ENCODE measurements at places on chromosomes 4 and X.

DNA sequence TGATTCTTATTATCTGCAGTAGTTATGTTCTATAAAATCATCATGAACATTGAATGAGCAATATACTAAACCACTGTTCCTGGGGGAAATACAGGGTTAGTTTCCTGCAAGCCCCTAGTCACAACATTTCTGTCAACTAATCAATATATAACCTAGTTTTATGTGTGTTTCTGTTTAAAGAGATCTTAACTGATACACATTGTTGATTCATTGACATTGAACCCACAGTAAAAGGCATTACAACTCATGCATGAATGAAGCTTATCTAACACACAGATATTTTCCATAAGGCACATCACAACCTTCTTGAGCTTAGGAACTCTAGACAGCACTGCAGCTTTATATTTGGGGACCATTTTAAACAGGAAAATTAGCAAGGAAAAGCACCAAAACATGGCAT, 134.2 kb downstream of the CAMK2D start:
- DNase-seq: no peak

DNA sequence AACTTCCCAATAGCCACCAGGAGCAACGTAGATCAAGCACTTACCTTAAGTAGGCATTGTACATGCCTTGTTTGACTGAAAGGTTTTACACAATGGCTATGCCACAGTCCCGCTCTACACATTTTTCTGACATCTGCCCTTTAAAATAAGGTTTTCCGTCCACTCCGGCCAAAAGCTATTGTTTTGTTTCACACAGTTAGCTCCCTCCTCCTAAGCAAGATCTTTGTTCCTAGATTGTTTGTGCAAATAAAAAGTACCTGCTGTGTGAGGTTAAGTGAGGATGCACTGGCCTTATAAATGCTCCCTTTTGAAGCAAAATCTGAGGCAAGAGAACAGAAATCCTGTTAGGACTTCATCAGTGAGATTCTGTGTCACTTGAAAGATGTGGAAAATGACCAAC, 11.8 kb downstream of the SCD5 start:
- DNase-seq: no peak

- no peak for DNase-seq
Observed at GRCh38 chr4:129326571-129327460, 230.9 kb downstream of the C4orf33 start.

DNA sequence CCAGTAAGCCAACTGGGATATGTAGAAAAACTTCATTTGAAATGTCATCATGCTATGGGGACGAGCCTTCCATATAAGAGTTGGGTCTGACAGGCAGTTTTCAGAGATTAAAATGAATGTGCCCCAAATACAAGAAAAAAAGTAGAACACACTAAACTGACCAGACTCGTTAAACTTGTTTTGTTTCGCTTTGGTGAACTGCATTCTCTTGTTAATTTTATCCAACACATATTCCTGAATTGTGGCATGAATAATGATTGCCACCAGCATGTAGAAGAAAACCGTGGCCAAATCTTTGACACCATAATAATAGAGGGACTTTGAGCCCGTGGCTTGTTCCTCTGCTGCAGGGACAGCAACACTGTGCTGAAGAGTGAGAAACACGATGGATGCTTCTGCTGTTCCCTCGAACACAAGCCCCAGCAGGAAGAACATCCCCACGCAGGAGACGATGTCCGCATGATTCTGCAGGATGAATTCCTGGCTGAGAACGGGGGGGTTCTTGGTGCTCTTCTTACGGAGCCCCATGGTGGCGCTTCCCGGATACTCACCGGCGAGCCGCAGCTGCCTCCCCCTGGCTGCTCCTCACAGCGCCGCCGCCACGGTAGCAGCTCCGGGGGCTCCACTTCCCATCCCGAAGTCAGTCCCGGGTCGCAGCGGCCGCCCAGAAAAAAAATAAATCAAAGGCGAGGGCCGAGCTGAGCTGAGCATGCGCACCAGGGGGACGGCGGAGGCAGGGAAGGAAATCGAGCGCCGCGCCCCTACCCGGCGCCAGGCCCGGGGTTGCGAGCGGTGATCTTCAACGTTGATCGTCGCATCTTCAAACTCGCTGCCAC, at the start of gene TRAM1L1:
TSS of gene TRAM1L1 (minus strand) at position 711 of the 836 bp plus-strand sequence. CDS start at position 528, 183 bp downstream.
- DNase-seq: no peak

DNA sequence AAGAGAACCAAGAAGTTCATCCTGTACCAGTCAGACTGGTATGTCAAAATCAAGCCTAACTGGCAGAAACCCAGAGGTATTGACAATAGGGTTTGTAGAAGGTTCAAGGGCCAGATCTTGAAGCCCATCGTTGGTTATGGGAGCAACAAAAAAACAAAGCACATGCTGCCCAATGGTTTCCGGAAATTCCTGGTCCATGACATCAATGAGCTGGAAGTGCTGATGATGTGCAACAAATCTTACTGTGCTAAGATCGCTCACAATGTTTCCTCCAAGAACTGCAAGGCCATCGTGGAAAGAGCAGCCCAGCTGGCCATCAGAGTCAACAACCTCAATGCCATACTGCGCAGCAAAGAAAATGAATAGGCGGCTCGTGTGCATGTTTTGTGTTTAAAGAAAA, 172.7 kb upstream of the MED14 start:
- DNase-seq: no peak

DNA sequence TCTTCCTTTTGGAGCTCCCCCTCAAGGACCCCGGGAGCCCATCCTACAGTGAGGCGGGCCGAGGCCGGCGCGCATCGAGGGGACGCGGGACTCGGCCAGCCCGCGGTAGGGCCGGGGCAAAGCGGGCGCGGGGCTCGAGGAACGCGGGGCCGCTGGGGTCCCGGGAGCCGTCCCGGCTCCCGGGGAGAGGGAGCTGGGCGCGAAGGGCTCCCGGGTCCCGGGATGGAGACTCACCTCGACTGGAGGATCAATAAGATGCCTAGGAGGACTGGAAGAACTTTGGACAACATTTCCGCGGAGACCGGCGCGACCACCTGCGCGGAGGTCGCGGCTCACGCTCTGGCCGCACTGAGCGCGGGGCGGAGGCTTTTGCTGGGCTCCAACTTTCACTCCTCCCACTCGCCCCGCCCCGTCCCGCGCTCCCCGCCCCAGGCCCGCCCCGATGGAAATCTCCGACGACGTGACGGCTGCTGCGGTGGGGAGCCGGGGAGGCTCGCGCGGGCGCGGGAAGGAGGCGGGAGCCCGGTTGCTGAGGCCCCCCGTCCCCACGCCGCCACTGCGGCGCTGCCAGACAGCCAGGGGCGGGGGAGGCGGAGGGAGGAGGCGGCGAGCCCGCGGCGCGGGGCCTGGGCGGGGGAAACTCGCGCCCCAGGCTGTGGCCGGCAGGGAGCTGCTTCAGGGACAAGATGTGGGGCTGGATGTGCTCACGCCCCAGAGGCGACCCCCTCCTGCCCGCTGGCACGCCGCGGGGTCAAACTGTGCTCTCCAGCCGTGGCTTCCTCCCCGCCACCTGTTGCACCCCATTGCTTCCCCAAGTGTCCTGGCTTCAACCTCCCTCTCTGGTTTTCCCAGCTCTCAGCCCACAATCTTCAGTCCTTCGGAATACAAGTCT, at the start of gene GABRE:
TSS of gene GABRE (minus strand) at position 341 of the 892 bp plus-strand sequence. CDS start at position 290, 51 bp downstream.
- DNase-seq: no peak

- DNase-seq: no peak
Observed at GRCh38 chr4:20075248-20075871, 176.3 kb upstream of the SLIT2 start.

GRCh38 chr4:39042366-39042765, 10.2 kb upstream of the TMEM156 start:
- DNase-seq: no peak

DNA sequence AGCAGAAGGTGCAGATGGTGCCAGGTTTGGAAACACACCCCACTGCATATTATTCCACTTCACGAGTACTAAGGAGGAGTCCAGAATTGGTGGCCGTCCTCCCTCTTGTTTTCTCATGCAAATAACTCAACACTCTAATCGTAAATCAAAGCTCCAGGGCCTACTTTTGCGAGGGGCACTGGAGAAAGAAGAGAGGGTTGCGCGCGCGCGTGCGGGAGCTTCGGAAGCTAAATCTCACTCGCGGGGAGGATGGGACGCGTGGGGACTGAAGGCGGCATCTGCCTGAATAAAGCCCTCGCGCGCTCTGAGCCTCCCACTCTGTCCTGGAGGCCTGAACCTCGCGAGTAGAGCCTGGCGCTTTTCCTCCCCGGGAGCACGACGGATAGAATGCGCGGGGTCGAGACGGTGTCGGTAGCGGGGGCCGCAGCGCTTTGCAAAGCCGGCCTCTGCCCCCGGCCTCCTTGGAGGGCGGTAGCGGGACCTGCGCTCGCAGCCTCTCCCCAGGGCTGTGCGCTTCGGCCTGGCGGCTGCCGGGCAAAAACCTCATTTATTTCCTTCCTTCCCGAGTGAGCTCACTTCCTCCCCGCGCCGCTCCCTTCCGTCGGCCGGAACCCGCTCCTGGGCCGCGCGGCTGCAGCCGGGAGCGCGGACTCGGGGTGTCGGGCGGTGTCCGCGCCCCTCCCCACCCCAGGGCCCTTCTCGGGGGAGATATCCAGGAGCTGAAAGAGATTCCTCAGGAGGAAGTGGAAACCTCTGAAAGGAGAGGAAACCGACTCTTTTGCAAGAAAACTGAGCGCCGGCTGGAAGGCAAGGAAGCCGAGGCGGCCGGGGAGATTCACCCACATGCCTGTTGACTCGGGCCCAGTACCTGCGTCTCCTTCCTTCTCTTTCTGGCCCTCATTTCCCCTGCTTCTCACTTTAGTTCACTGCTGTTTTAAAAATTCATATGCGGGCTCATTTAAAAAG, 20.7 kb downstream of the HAND2 start:
- DNase-seq: no peak

DNA sequence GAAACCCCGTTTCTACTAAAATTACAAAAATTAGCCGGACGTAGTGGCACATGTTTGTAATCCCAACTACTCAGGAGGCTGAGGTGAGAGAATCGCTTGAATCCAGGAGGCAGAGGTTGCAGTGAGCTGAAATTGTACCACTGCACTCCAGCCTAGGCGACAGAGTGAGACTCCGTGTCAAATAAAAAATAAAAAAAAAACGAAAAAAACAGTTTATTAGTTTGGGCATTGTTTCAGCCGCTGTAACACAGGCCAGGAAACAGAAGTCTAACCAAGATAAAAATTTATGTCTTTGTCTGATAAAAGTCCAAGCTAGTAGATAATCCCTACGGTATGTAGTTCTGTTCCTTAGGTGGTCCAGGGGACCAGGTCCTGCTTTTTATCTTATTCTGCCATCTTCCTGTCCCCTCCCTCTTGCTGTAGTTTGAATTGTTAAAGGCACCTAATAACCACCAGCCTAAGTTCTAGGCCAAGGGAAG, 21.4 kb downstream of the USO1 start:
- no peak for DNase-seq

DNA sequence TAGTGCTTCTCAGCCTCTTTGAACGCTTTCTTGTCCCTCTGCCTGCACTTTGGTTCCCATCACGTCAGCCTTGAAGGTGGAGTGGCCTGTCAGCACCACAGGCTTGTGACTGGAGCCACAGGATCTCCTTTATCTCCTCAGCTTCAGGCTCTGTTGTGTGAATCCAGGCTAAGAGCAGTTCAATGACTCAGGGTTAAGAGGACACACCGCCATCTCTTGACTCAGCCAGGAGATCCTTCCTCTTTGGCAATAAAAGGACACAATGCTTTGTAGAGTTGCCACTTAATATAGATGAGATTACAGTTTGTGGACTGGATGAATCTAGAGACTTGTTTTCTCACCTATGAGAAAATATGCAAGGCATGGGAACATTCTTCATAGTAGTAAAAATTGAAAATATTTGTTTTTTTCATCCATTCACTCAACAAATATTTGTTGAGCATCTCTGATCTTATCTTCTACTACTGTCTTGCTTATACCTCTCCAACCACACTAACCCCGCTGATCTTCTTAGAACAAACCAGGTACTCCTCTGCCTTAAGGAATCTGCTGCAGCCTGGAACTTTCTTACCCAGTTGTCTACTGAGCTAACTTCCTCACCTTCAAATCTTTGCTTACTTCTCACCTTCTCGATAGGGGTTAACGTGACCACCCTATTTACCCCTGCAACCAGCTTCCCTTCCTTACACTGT, 62.3 kb downstream of the UCHL1 start:
- DNase-seq: no peak

DNA sequence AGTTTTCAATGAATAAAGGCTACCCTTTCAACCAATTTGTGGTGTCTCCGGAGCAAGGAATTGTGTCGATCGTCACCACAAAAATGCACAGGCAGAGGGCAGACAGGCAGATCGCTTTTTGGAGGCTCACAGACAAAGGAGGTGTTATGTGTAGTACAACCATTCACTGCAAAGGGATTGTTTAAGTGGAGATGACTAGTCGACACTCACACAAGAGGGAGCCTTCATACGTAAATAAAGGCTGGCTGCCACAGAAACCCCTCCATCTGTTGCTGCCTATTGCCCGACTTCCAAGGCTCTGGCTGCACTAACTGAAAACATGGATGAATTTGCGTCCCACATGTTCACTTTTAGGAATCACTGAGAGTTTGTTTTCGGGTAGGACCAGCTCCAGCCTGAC, 281.1 kb downstream of the NKX6-1 start:
- DNase-seq: no peak

- no peak for DNase-seq
Observed at GRCh38 chrX:40887476-40887875, 152.1 kb upstream of the MED14 start.

GRCh38 chr4:184689681-184690080, 40.1 kb downstream of the PRIMPOL start:
- DNase-seq: no peak

DNA sequence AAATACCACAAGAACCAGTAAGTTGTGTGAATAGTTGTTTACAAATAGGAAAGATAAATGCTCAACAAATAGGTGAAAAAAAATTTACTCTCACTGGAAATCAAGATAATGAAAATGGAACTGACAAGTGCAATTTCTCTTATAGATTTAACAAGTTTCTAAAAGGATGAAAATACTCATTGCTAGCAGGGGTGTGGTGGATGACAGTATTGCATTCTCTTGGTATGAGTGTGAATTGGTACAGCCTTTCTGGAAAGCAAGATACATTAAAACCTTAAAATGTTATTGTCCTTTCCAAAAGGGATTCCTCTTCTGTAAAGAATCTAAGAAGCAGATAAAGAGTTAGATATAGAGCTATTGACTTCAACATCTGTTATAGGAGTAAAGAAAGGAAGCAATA, 240.0 kb upstream of the RPS6KA3 start:
- no peak for DNase-seq

GRCh38 chrX:114050075-114050796, 533.6 kb upstream of the HTR2C start:
- no peak for DNase-seq

GRCh38 chr4:151228189-151229119, 48.5 kb upstream of the PRSS48 start:
- DNase-seq: no peak

GRCh38 chr4:121574618-121575017, 122.2 kb downstream of the ANXA5 start:
- no peak for DNase-seq

Data from hematopoietic multipotent progenitor cell treated with erythropoietin and hydrocortisone succinate and interleukin-3 and kit ligand, for 17 days (in vitro differentiated cells).